ENCODE measurements at places on chromosomes 5 and 9. TPM values are rescaled to one million over a fixed set of nuclear protein-coding genes. Genes with fewer than 3 reads are reported as not detected.
A peak's percentile ranks its signal among the peaks of the same experiment; 100 is the strongest.

DNA sequence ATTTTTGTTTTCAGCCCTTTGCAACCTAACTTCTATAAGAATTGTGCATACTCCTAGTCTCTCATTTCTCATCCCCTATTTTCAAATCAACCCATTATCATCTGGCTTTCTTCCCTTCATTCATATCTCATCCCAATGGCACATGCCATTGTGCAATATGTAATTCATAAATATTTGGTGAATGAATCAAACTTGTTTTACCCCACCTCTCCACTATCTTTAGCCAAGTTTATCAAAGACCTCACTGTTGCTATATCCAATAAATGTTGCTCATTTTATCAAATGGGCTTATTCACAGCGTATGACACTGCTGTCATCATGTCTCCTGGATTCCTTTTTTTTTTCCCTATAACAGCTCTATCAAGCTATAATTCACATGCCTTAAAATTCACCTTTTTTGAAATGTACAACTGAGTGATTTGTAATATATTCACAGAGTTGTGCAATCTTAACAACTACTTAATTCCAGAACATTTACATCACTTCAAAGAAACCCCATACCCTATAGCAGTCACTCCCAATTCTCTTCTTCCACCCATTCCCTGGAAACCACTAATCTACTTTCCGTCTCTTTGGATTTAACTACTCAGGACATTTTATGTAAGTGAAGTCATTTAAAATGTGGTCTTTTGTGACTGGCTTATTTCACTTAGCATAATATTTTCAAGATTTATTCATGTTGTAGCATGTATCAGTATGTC is 214.4 kb upstream of the PAPPA start:
- peak; percentile 84 for DNase-seq

- no peak for DNase-seq
Observed at GRCh38 chr9:75033791-75034473, 5.8 kb upstream of the CARNMT1 start.

GRCh38 chr5:120678279-120678678 is 214.2 kb downstream of the PRR16 start:
- no peak for DNase-seq

Gene TSSK1B
- 0.27 TPM for polyA plus RNA-seq

DNA sequence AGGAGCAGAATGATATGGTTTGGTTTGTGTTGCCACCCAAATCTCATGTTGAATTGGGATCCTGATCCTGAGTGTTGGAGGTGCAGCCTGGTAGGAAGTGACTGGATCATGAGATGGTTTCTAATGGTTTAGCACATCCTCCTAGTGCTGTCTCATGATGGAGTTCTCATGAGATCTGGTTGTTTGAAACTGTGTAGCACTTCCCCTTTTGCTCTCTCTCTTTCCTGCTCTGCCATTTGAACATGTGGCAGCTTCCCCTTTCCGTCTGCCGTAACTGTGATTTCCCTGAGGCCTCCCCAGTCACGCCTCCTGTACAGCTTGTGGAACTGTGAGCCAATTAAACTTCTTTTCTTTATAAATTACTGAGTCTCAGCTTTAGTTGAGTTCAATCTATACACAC is 756.8 kb upstream of the CDH6 start:
- DNase-seq = no peak

Gene CARTPT
- not detected for polyA plus RNA-seq

GRCh38 chr9:92965759-92966517 is 18.6 kb downstream of the FGD3 start:
- no peak for DNase-seq

DNA sequence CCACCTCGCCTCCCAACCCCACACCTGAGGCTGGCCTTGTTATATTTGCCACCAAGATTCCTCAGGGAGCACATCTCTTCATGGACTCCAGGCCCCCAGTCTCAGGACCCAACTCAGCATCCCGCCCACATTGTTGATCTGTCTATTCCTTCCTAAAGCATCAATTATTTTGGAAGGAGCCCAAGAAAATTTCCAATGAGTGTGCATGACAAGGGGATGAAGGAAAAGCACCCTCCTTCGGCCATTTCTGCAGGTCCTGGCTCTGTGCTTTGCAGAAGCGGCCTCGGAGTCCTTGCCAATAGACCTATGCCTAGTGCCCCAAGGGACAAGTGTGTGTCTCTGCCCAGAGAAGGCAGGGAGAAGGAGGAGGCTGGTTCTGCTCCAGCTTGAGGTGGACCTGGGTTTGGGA is 273.2 kb downstream of the GADD45G start:
- DNase-seq = no peak

GRCh38 chr9:131503626-131504465 is 1.1 kb downstream of the POMT1 start:
- peak; percentile 7 for DNase-seq

GRCh38 chr5:37554938-37555337 is 175.8 kb downstream of the WDR70 start:
- DNase-seq = peak; percentile 30

Gene FOXD4L4
- polyA plus RNA-seq = not detected

GRCh38 chr5:157718519-157718918 is 12.7 kb upstream of the THG1L start:
- peak; percentile 35 for DNase-seq

Gene RCL1
- polyA plus RNA-seq = 17.9 TPM

DNA sequence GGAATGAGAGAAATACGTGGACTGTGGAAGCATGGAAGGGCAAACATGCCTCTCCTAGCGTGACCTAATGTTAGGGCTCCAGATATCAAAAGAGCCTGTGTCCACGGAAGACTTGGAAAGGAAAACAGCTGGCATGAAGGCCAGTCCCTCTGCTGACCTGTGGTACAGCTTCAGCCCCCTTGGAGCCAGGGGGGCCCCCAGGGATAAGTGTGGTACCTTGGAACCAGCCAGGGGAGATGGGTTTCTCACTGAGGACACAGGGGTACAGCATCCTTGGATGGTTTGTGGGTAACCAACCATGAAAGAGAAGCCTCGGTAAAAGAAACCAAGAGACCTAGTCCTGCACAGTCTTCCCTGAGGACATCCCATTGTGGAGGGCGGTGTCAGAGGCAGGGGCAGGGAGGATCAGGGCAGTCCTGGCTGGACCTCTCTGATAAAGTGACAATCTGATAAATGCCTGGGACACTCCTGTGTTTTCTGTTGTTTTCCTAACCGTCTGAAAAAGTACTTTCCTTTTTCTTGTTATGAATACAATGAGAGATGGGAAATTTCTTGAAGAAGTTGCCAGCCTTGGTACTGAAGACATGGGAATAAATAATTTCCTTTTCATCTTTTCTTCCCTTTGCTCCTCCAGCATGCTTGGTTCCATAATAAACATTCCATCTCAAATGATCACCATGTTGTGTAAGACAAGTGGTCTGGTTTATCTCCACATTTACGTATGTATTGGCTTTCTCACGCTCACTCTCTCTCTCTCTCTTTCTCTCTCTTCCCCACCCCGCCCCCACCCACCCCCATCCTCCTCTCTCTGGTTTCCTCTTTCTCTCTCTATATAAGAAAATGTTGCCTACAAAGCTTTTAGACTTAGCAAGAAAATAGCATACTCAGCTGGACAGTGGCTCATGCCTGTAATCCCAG is 102.1 kb downstream of the SUSD1 start:
- DNase-seq = no peak

DNA sequence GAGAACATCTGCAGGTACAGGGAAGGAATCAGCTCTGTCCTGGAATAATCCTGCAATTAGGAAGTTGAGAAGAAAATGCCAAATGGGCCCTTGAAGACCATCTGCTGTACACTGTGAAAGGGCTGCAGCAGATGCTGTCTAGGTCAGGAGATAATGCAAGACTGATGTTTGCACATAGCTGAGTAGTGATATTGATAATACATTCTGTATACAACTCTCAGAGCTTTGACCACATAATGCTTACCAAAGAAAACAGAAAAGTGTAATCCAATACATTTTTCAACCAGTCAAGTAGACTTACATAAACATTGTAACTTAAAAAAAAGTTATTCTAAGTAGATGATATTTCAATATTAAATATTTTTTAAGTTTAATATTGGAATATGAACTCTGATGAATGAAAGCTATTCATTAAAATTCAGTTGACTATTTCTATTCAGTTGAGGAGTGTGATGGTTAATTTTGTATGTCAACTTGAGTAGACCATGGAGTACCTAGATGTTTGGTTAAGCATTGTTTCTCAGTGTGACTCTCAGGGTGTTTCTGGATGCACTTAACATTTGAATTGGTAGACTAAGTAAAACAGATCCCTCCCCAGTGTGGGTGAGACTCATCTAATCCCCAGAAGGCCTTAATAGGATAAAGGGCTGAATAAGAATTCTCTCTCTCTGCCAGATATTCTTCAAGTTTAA is 380.1 kb upstream of the PRR16 start:
- no peak for DNase-seq

DNA sequence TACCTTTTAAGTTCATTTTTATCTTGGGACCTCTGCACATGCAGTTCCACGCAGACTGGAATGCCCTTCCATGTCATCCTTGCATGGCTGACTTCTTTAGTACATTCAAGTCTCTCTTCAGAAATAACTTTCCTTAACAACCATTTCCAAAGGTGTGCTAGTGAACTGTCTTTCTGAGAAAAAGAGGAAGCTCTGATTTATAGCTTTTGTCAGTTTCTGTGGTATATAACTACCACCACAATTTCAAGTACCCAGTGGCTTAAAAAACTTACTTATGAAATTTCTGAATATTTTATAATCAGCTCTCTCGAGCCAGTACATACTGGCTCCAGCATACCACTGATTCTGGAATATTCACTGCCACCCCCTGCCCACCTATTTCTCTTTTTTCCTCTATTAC is 1613.8 kb downstream of the MAT2B start:
- DNase-seq = no peak

DNA sequence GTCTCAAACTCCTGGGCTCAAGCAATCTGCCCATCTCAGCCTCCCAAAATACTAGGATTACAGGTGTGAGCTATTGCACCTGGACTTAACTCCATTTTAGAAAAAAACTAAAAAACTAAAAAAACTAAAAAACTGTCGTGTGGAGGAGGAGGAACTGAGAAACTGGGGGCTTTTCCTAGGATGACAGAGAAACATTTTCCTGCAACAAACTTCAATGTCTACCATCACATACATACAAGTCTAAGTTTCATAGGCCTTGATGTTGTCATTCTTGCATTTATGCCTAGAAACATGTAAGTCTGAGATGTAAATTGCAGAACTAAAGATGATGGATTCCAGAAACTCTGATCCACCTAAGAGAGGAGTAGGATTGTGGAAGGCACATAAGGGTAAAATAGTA is 556.8 kb downstream of the RAB3C start:
- DNase-seq = no peak

DNA sequence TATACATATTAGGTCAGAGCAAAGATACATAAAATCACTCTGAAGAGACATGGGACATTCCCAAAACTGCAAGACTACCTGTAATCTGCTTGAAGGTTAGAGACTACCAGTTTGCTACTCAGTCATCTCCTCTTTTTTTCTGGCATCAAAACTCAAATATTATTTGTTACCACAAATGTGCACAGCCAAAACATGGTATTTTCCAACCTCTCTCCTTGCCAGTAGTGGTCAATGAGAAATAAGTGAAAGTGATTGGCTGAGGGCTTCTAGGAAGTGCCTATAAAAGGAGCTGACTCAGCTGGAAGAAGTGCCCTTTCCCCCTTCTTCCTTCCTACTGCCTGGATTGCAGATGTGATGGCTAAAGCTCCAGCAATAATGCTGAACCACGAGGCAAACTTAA is 13.8 kb downstream of the GZMK start:
- DNase-seq = no peak

Gene ARRDC3
- 56.8 TPM for polyA plus RNA-seq

Gene ITGA2
- 0.82 TPM for polyA plus RNA-seq

Gene PRUNE2
- 12.7 TPM for polyA plus RNA-seq

GRCh38 chr5:138180183-138180782 is 1.4 kb downstream of the KIF20A start:
- peak; percentile 71 for DNase-seq

DNA sequence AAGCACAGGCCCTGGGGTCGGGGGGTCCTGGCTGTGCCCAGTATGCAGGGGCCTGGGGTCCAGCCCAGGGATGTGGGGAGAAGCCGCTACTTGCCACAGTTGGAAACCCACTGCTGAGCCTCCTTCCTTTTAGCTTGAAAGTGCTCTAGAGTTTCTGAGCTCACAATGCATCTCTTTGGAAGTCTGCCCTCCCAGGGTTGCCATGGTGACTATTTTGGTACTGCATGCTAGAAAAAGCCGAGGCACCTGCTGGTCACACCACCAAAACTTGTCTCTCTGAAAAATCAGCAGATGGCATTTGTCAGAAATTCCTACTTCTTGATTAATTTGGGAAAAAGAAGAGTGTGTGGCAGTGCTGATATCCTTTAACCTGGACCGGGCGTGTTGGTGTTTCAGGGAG is 151.8 kb downstream of the SEC61B start:
- DNase-seq = no peak

GRCh38 chr5:316210-317085 is 5.1 kb upstream of the AHRR start:
- no peak for DNase-seq

GRCh38 chr9:136690104-136690805 is 3.0 kb upstream of the AGPAT2 start:
- no peak for DNase-seq

Gene ENC1
- 0.56 TPM for polyA plus RNA-seq

Gene FOXD4L3
- not detected for polyA plus RNA-seq

- no peak for DNase-seq
Observed at GRCh38 chr9:126666155-126666803, 52.6 kb downstream of the LMX1B start.

Gene GRM6
- polyA plus RNA-seq = not detected
